ENCODE measurements at places on chromosomes 16 and 17.
A peak's percentile ranks its signal among the peaks of the same experiment; 100 is the strongest.

GRCh38 chr17:2684549-2684948, 27.0 kb downstream of the CLUH start:
- H3K27ac ChIP-seq, result no peak overlapping the region
- no peak overlapping the region for H3K4me3 ChIP-seq
- H3K4me1 ChIP-seq, result no peaks in the 10 kb centered on the region
- H3K36me3 ChIP-seq, result peaks cover 30% of the 10 kb centered on the region
- no peaks in the 10 kb centered on the region for H3K27me3 ChIP-seq

DNA sequence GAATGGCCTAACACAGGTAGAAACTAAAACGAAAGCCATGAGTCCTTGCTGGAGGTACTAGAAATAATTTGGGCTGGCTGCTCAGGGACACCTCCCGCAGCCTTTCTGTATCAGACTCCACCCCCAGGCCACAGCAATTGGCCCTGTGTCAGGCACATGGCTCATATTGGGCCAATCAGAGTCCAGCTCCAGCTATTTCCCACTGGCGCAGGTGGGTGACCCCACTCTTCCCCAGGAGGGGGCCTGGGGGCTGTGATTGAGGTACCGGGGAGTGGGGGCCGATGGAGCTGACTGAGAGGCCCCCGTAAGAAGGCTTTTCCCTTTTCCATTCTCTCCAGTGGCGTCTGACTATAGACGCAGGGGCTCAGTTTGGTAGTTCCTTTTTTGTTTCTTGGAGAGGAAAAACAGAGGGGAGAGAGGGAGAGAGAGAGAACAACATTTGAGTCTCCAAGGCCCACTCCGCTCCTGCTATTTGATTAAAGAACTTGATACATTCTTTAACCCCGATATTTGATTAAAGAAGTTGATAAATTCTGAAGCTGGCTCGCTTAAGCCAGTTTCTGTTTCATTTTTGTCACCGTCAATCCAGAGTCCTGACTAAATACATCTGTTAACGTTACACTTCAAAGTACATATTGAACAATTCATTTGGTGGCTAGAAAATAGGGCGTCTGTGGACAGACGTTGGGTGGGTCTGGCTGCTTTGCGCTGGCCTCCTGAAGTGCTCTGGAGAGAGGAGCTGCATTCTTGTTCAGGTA, 26.3 kb downstream of the FOXL1 start:
- no peak for DNase-seq
- H3K4me3 ChIP-seq, result no peak overlapping the region
- no peaks in the 10 kb centered on the region for H3K4me1 ChIP-seq
- H3K27ac ChIP-seq, result no peak overlapping the region

GRCh38 chr17:67635681-67636080, 82.1 kb upstream of the NOL11 start:
- H3K4me1 ChIP-seq, result peaks cover 11% of the 10 kb centered on the region
- no peak overlapping the region for H3K27ac ChIP-seq
- no peaks in the 10 kb centered on the region for H3K36me3 ChIP-seq
- no peak overlapping the region for H3K4me3 ChIP-seq
- no peaks in the 10 kb centered on the region for H3K27me3 ChIP-seq

GRCh38 chr17:80899402-80900268, 92.0 kb upstream of the CHMP6 start:
- no peak overlapping the region for H3K27ac ChIP-seq
- no peak overlapping the region for H3K4me3 ChIP-seq
- no peaks in the 10 kb centered on the region for H3K27me3 ChIP-seq
- peaks cover 4% of the 10 kb centered on the region for H3K36me3 ChIP-seq

- H3K36me3 ChIP-seq, result peaks cover 4% of the 10 kb centered on the region
- H3K4me3 ChIP-seq, result peak overlapping the region; percentile 89
- DNase-seq, result peak; percentile 36
- H3K4me1 ChIP-seq, result peaks cover 28% of the 10 kb centered on the region
Observed at GRCh38 chr16:2753733-2754020, 1.2 kb downstream of the SRRM2 start.

- H3K4me3 ChIP-seq, result no peak overlapping the region
- peak; percentile 92 for DNase-seq
- peaks cover 68% of the 10 kb centered on the region for H3K27me3 ChIP-seq
- no peaks in the 10 kb centered on the region for H3K36me3 ChIP-seq
Observed at GRCh38 chr16:49281843-49282642, 405 bp upstream of the CBLN1 start.

- no peak for DNase-seq
- no peaks in the 10 kb centered on the region for H3K36me3 ChIP-seq
- no peaks in the 10 kb centered on the region for H3K4me1 ChIP-seq
- H3K27ac ChIP-seq, result no peak overlapping the region
- H3K4me3 ChIP-seq, result no peak overlapping the region
Observed at GRCh38 chr17:58333736-58334207, 5.2 kb upstream of the TSPOAP1 start.

DNA sequence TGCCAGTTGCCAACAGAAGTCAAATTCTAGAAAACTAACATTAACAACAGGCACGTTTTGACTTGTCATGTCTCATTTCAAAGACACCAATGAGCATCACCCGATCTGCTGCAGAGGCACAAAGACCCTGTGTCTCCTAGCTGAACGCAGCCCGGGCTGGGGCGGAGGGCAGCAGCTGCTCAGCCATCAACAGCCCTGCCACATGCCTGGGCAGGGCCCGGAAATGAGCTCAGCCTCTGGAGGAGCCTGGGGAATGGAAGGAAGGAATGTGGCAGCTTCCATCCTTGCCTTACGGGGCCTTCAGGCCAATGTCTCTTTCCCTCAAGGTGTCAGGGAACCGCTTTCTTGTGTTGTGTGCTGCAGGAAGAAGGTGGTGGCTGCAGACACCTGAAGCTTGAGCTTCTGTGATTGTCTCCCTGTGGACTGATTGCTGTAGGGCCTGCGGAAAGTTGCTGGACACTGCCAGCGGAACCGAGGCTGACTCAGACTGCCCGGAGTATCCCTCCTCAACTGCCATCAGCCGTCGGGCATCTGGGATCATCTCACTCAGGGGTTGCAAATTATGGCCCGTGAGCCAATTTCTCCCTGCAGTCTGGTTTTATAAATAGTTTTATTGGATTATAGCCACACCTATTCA, 7.3 kb downstream of the CDH13 start:
- H3K27ac ChIP-seq, result no peak overlapping the region
- no peak overlapping the region for H3K4me3 ChIP-seq
- no peaks in the 10 kb centered on the region for H3K27me3 ChIP-seq
- no peaks in the 10 kb centered on the region for H3K36me3 ChIP-seq
- H3K4me1 ChIP-seq, result no peaks in the 10 kb centered on the region
- DNase-seq, result no peak

- no peak for DNase-seq
- no peaks in the 10 kb centered on the region for H3K4me1 ChIP-seq
- no peak overlapping the region for H3K4me3 ChIP-seq
Observed at GRCh38 chr16:86791287-86792035, 213.1 kb downstream of the FOXL1 start.

DNA sequence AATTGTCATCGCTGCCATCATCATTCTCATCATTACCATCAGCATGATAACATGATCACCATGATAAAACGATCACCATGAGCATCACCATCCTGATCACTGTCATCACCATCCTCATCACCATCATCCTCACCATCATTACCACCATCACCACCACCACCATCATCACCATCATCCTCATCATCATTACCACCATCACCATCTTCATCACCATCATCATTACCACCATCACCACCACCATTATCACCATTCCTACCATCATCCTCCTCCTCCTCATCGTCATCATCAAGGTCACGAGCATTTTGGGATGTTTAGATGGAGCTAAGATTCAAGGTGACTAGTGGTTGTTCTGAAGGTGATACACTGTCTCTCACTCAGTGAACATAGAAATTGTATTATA, 221.0 kb downstream of the FOXL1 start:
- no peak for DNase-seq
- no peaks in the 10 kb centered on the region for H3K27me3 ChIP-seq

DNA sequence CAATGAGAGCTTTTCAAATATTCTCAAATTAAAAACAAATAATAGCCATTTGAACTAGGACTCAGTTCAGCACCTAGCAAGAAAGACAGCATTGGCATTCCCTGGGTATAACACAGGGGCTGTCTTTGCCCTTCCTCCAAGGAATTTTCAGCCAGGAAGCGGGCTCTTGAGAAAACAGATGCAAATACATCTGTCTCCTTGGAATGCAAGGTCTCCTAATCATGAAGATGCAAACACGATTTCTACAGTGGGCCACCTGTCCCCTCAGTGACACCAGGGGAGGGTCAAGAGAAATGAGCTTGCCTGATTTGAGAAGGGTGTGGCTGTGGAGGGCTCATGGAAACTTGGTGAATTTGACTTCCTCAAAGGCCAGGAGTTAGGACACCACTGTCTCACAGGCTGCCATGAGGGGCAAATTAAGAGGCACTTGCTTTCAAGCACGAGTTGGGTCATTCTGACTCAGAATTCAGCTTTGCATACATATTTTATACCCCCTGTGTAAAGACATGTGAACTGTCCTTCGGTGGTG, 24.5 kb upstream of the SUPT4H1 start:
- no peak overlapping the region for H3K4me3 ChIP-seq
- H3K4me1 ChIP-seq, result peaks cover 26% of the 10 kb centered on the region
- H3K36me3 ChIP-seq, result no peaks in the 10 kb centered on the region
- no peak for DNase-seq
- H3K27me3 ChIP-seq, result no peaks in the 10 kb centered on the region
- H3K27ac ChIP-seq, result no peak overlapping the region

DNA sequence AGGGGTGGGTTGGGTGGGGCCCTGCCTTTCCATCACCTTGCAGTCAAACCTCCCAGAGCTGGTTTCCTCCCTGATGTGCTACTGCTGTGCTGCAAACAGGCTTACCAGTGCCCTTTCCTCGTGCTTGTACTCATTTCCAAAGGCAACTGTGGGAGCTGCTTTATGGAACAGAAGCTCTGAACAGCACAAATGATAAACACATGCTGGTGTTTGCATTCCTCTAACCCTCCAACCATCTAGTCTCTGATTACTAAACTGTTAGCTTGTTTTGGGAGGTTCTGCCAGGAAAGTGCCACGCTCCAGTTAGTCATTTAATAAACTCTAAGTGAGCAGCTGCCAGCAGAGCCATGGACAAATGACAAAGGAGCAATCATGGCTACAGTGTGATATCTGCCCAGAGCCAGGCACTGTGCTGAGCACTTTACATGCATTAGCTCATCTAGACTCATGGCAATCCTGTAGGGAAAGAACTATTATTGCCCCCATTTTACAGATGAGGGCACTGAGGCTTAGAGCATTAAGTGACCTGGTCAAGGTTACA, 110.4 kb downstream of the VAT1L start:
- no peak overlapping the region for H3K4me3 ChIP-seq
- no peaks in the 10 kb centered on the region for H3K36me3 ChIP-seq
- no peak overlapping the region for H3K27ac ChIP-seq
- DNase-seq, result no peak

- H3K27ac ChIP-seq, result no peak overlapping the region
- no peaks in the 10 kb centered on the region for H3K27me3 ChIP-seq
- no peaks in the 10 kb centered on the region for H3K4me1 ChIP-seq
- DNase-seq, result no peak
- H3K4me3 ChIP-seq, result no peak overlapping the region
Observed at GRCh38 chr17:49629447-49629846, 48.5 kb downstream of the SPOP start.

DNA sequence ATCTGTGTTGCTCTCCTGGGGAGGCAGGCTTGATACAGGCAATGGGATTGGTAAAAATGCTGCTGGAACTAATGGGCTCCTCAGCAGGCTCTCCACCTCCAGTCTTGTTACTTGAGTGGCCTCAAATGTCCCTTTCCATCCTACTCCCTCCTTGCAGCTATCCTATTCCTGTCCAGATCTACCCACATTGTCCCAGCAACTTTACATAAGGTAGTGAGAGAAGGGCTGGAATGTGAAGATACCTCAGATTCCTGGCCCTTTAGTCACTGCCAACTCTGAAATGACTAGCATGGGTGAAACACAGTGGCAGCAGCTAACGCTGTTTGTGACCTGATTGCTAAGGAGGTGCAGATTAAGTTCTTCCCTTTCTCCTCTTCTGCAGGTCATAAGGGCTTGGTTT, 210.1 kb upstream of the HS3ST4 start:
- no peak overlapping the region for H3K27ac ChIP-seq
- H3K27me3 ChIP-seq, result no peaks in the 10 kb centered on the region
- H3K4me3 ChIP-seq, result no peak overlapping the region
- no peak for DNase-seq
- no peaks in the 10 kb centered on the region for H3K4me1 ChIP-seq

- H3K27ac ChIP-seq, result peak overlapping the region; percentile 72
- no peaks in the 10 kb centered on the region for H3K27me3 ChIP-seq
- DNase-seq, result peak; percentile 31
- H3K4me1 ChIP-seq, result peaks cover 62% of the 10 kb centered on the region
- H3K36me3 ChIP-seq, result peaks cover 2% of the 10 kb centered on the region
Observed at GRCh38 chr17:41775394-41776226, 10.9 kb downstream of the JUP start.

DNA sequence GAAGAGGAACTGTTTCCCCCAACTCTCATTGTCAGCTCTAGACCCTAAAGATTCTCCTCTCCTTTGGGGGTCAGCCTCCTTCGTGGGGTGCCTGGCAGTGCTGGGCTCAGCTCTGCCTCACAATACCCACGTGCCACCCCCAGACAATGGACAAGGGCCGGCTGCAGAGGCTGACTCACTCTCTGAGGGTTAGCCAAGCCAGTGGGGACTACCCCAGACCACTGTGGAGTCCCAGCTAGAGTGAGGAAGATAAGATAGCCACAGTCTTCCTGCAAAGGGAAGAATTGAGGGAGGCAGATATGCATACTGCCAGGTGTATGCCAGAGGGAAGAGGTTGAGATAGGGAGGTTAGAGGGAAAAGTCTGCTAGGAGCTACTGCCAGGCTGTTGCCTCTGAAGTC, 13.5 kb upstream of the MTMR4 start:
- no peaks in the 10 kb centered on the region for H3K4me1 ChIP-seq
- DNase-seq, result no peak
- H3K27ac ChIP-seq, result peak overlapping the region; percentile 22
- peak overlapping the region; percentile 51 for H3K4me3 ChIP-seq

- H3K36me3 ChIP-seq, result no peaks in the 10 kb centered on the region
- no peak for DNase-seq
- no peak overlapping the region for H3K27ac ChIP-seq
- no peaks in the 10 kb centered on the region for H3K4me1 ChIP-seq
- H3K27me3 ChIP-seq, result no peaks in the 10 kb centered on the region
- H3K4me3 ChIP-seq, result no peak overlapping the region
Observed at GRCh38 chr17:58329810-58330537, 1.4 kb upstream of the TSPOAP1 start.

DNA sequence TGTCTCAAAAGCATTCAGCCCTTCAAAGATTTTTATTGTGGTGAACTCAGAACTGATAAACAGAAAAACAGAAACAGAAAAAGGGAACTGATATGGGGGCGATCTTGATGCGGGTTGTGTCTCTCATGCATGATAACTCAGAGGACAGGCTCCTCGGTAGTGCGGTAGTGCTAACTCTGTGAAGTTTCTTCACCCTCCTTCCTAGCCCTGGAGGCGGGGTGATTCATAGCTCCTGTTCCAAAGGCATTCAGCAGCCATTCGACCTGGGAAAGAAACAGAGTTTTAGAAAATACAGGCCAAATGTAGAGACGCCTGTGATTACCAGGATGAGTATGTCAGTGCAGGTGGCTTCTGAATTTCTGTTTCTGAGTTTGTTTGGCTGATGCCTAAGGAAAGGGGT, 5.5 kb upstream of the MAF start:
- no peaks in the 10 kb centered on the region for H3K27me3 ChIP-seq
- H3K27ac ChIP-seq, result no peak overlapping the region
- peaks cover 2% of the 10 kb centered on the region for H3K4me1 ChIP-seq
- H3K4me3 ChIP-seq, result no peak overlapping the region
- no peak for DNase-seq

GRCh38 chr17:10737736-10738135, 7.9 kb upstream of the TMEM220 start:
- no peak overlapping the region for H3K27ac ChIP-seq
- H3K4me3 ChIP-seq, result no peak overlapping the region
- no peaks in the 10 kb centered on the region for H3K36me3 ChIP-seq
- no peaks in the 10 kb centered on the region for H3K27me3 ChIP-seq
